GM12878 (cell line): ENCODE measurements at places on chromosomes 11 and 22. TPM values are rescaled to one million over a fixed set of nuclear protein-coding genes. Genes with fewer than 3 reads are reported as not detected.

PIWIL4 gene
- 0.46 and 0.53 TPM in 2 replicates for total RNA-seq

ZNF280B gene
- total RNA-seq = 0.90 and 1.1 TPM in 2 replicates

AIFM3 gene
- 0.26 and 0.40 TPM in 2 replicates for total RNA-seq

BDNF gene
- 0.05 and 0.08 TPM in 2 replicates for total RNA-seq

FIBIN gene
- not detected in 2 replicates for total RNA-seq

TMPRSS5 gene
- 0.33 and 0.37 TPM in 2 replicates for total RNA-seq

USH1C gene
- total RNA-seq = not detected in 2 replicates

OR56B1 gene
- 0.21 TPM in 1 of 2 replicates, not detected in the other for total RNA-seq

SART1 gene
- 54.1 and 56.1 TPM in 2 replicates for total RNA-seq

- no peak for DNase-seq
Measured at GRCh38 chr11:12278766-12279671, 98.4 kb upstream of the PARVA start.

DNA sequence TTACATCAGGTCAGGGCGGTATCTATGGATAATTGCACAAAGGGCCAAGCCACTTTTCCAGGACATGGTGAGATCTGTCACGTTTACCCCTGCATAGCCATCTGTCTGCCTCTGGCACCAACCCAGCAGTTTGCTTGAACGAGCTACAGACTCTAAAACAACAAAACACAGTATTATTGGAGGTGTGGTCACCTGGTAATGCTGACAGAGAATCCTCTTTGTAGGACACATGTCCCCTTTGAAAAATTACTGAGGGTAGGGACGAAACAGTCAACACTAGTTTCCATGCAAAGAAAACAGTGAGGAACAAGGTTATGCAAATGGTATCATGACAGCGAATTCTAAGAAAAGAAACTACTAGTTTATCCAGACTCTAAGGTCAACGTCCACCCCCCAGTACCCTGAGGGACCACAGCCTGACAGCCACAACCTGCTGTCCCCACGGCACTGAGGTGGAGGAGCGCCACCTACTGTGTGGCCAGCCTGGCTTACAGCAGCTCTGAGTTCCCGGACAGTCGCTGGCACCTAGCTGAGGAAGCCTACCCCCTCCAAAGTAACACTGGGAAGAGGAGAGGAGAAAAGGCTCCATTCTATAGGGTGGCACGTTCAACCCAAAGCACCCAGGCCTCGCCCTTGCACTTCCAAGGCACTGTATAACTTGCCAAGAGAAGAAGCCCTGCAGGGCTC is 117.4 kb upstream of the BID start:
- DNase-seq = no peak

- no peak for DNase-seq
Measured at GRCh38 chr22:30720263-30720837, 25.7 kb downstream of the OSBP2 start.

DNA sequence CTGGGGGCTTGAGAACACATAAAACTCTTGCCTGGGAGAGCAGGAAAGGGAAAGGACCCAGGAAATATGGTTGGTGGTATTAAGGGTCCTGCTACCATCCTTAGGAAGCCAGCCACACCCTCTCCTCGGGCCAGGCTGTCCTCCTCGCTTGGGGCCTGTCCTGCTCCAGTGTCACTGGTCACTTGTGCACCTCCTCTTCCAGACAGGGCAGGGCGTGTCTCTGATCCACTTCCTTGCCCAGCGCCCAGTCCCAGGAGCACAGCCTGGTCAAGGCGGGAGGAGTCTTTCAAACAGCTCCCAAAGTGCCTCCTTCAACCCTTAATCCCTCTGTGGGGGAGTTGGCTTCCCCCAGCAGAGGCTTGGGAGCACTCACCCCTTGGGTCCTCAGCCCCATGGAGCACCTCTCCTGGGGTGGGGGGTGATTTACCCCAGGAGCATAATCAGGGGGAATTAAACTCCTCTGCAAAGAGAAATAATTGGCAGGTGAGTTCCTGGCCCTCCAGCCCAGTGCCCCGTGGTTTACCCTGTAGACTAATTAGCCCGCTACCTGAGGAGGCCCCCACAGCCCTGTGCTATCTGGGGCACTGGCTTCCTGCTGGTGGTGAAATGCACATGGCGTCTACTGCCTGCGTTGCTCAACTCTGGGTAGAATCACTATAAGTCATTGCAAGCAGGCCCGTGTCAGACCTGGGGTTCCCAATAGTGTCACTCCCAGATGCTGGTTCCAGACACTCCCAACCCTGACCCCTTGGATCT is 8.0 kb downstream of the TMPRSS6 start:
- no peak for DNase-seq

- DNase-seq = no peak
Measured at GRCh38 chr11:128828350-128828749, 38.7 kb downstream of the KCNJ1 start.

DNA sequence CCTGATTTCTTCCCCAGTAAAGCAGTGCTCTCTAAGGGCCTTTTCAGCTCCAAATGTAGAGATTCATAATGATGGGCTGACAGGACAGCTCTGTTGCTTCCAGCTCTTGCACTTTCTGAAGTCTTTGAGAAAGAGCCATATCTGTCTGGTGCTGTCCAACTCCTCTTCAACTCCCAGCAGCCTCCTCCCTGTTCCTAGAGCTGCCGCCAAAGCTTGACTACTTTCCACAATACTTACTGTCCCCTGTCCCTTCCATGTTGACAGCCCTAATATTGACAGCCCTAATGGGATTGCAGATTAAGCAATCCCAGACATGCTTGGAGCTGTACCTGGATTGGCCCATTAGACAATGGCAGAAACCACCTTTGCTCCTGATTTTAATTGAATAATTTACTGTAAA is 29.6 kb downstream of the INSC start:
- no peak for DNase-seq

DNA sequence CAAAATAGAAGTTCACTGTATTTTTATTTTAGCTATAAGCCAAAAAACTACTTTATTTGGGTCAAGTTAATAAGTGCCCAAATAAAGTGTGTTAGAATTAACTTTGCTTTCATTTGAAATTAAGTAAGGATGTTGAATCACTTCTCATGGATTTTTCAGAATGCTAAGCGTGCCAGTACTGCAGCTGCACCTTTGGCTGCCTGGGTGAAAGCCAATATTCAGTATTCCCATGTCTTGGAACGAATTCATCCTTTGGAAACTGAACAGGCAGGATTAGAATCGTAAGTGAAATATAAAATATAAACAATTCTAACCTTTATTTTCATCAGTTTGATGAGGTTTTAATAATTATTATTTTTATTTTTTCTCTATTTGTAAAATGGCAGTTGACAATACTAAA is 113.6 kb downstream of the DYNC2H1 start:
- no peak for DNase-seq

DNA sequence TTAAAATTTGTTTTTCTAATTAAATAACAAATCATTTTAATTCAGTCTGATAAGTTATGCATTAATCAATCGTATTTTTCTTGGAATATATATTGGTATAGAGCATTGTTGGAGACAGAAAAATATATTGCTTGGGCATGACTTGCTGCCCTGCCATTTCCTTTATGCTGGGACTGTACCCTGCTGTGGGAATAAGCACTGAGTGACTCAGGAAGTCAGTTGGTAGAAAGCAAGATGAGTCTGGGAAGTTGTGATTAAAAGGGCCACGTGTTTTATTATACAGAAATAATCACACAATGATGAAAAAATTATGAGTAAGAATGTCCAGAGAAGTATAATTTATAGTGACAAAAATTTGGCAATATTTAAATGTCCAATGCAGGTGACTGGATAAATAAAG is 139.5 kb downstream of the KIF18A start:
- DNase-seq = no peak

DNA sequence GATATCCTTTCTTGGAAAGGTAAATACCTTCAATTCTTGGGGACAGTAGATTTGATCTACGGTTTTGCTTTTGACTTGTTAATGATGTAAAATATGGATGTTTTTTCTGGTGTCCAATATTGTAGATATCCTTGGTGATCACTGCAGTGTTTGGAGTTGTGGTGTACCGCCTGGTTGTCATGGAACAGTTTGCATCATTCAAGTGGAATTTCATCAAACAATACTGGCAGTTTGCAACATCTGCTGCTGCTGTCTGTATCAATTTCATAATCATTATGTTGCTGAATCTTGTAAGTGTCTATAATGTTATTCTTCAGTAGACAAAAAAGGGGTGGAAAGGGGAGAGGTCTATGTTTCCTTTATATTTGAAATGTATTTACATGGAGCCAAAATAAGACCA is 27.4 kb upstream of the MUC15 start:
- DNase-seq = no peak

DNA sequence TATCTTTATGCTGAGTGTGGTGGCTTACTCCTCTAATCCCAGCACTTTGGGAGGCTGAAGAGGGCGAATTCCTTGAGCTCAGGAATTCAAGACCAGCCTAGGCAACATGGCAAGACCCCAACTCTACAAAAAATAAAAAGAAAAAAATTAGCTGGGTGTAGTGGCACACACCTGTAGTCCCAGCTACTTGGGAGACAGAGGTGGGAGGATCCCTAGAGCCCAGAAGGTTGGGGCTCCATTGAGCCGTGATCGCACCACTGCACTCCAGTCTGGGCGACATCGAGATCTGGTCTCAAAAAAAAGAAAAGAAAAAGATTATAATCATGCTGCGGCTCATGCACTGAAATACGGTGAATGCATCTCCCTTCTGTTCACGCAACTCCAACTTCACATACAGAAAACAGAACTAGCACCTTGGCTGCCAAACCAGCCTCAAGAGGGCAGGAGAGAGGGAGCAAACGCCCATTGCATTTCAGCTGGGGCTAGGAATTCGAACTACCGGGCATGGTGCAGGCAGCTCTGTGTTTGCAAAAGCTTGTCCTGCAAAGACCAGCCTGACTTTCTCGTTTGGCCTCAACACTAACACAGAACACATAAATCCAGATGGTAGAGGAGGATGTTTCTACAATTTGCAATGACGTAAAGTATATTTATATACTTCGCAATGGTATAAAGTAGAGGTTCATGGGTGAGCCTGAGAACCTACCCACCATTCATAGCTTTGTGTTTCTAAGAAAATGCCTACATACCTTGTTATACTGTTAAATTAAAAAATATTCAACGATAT is 6.3 kb upstream of the SYNGR1 start:
- peak; percentile 36 for DNase-seq

DNA sequence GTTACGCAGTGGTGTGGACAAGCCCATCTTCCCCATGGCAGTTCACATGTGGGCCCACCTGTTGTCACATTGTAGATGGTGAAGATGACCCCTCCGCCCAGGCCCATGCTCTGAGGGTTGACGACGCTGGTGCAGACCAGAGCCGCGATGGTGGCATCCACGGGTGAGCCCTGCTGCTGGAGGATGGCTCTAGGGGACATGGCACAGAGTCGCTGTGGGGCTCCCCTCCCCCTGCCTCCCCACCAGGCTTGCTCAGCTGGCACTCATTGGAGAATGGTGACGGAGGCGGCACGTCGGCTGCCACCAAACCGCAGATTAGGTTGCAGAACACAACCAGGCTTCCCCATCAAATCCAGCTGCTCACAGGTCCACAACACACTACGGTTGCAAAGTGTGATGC is 11.1 kb downstream of the GGT5 start:
- no peak for DNase-seq

GRCh38 chr11:112881461-112881860 is 79.8 kb upstream of the NCAM1 start:
- DNase-seq = no peak

DNA sequence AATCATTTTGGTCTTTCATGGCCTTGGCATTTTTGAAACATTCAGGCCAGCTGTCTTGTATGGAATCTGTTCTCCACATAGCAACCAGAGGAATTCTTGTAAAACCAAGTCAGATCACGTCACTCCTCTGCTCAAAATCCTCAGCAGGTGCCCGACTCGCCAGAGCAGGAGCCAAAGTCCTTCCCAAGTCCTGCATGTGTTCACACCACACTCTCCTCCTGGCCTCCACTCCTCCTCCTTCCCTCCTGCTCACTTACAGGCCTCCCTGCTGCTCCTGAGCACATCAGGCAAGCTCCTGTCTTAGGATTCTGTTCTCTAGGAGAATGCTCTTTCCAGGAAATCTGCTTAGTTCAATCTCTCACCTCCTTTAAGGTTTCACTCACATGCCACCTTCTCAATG is 6.9 kb upstream of the PSMC3 start:
- DNase-seq = no peak

GRCh38 chr11:85752890-85753581 is 57.9 kb downstream of the SYTL2 start:
- no peak for DNase-seq

DNA sequence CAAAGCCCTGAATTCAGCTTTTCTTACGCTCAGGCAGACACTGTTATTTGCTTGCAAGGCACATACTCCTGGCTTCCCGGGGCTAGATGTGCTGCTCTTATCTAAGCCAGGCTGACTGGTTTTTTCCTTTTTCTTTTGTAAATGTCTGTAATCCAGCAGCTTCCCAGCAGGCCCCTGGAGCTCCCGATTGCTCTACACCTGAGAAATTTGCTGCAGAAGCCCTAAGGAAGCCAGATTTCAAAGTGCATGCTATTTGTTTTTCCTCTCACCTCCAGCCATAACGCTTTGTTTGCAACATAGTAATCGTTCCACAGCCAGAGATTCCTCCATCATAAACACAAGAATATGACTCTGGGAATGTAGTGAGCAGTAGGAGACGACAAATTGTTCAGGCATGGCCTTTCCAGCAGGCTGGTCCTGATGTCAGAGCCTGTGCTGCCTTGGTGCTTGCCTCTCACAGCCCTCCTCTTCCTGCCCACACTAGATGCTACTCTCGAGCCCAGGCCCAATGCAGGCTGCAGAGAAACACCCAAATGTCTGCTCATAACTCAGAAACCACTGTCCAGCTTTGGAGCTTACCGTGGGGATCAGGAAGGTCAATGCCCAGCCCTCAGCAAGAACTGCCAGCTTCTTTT is 54.7 kb upstream of the SLC6A5 start:
- DNase-seq = no peak

- DNase-seq = no peak
Measured at GRCh38 chr22:22854466-22854865, 33.1 kb upstream of the IGLL5 start.

DNA sequence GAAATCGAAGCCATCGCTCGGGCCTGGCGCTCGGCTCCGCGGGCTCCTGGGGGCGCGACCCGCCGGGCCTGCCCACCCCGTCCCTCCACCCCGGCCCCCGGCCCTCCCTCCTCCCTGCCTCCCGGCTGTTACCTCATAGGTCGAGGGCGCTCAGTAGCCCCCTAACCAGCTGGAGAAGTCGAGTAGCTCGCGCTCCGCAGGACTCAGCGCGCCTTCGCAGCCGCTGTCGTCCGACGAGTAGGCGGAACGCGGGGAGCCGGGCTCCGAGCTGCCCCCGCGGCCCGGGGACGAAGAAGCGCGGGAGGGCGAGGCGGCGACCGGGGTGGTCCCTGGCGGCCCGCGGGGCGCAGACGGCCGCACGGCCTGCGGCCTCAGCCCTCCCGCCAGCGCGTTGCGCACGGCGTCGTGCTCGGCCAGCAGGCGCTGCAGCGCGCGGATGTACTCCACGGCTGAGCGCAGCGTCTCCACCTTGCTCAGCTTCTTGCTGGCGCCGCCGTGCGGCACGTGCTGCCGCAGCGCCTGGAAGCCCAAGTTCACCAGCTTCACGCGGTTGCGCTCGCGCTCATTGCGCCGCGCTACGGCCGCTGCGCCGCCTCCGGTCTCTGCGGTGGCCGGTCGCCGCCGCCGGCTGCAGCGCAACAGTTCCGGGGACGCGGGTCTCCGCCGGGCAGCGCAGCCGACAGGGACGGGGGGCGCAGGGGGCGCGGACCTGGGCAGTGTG is 627 bp downstream of the ASCL2 start:
- no peak for DNase-seq
